ENCODE measurements at places on chromosomes 3 and 15. TPM values are rescaled to one million over a fixed set of nuclear protein-coding genes. Genes with fewer than 3 reads are reported as not detected.

Gene GUCA1C
- not detected for total RNA-seq

Gene BHLHE40
- 115 TPM for total RNA-seq

Gene ATXN7
- 6.2 TPM for total RNA-seq

Gene CDHR4
- 0.30 TPM for total RNA-seq

Gene REC114
- total RNA-seq: not detected

Gene CEMIP
- total RNA-seq: 2.1 TPM

Gene RTP1
- total RNA-seq: not detected

Gene RAD51
- 20.8 TPM for total RNA-seq

Gene FOXL2
- total RNA-seq: 3.4 TPM

Gene TM6SF1
- 0.17 TPM for total RNA-seq

Gene TMC3
- total RNA-seq: not detected

Gene DPPA2
- total RNA-seq: not detected

Gene TM4SF18
- total RNA-seq: 44.7 TPM

Gene CDC25A
- total RNA-seq: 10.6 TPM

Gene ANKRD34C
- not detected for total RNA-seq

Gene ALG1L2
- total RNA-seq: not detected

Gene TP63
- total RNA-seq: 0.42 TPM

Gene SLC30A4
- total RNA-seq: 1.7 TPM

Gene GRIP2
- 1.7 TPM for total RNA-seq

Gene CASR
- total RNA-seq: not detected

Gene TM4SF4
- total RNA-seq: 36.5 TPM

Gene CPB1
- total RNA-seq: not detected

Gene C15orf62
- total RNA-seq: not detected

Gene XRN1
- total RNA-seq: 8.5 TPM

Gene GOLGA6B
- 0.09 TPM for total RNA-seq

Gene SMCO1
- not detected for total RNA-seq

Gene RETNLB
- total RNA-seq: not detected

Gene IGSF10
- total RNA-seq: 0.55 TPM

Gene CIB2
- total RNA-seq: 32.3 TPM

Gene SMAD6
- total RNA-seq: 18.4 TPM

Gene WDR72
- total RNA-seq: 7.6 TPM

Gene MCTP2
- not detected for total RNA-seq

Gene HIGD1A
- 77.6 TPM for total RNA-seq

Gene OIP5
- total RNA-seq: 14.3 TPM

Gene CSPG4
- total RNA-seq: 0.08 TPM

Gene CFAP100
- total RNA-seq: not detected

All from A549 treated with DMSO at 1 μM for 4 hours (cell line).